ENCODE measurements at places on chromosomes 1 and 21.

GRCh38 chr1:247487057-247487456, 29.2 kb upstream of the OR2B11 start:
- peak; percentile 72 for DNase-seq

DNA sequence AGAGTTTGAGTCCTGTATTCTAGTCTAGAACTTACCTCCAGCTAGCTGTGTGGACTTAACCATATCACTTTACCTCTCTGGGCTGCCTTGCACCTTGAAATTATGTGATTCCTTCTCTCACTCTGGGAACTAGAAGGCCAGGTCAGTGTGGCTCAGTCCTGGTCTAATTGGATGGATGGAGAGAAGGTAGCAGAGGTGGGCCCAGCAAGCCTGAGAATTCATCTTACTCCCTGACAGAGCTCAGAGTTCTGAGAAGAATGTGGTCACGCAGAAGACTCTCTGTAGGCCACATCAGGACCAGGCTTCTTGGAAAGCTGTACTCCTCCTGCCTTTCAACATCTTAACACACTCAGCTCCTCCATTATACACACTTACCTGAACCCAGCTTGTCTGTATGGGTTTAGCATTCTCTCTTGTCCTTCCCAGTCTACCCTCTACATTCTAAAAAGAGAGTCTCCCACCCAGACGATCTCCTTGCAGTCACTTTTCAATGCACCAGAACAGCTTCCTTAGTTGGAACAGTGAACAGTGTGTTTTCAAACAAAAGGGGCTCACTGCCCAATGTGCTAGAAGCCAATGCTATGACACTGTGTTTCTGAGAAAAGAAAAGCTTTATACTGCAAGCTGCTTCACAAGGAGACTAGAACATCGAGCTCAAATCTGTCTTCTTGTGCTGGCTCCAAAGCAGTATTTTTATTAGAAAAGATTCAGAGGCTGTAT, 60.5 kb downstream of the CAPN9 start:
- DNase-seq: no peak

DNA sequence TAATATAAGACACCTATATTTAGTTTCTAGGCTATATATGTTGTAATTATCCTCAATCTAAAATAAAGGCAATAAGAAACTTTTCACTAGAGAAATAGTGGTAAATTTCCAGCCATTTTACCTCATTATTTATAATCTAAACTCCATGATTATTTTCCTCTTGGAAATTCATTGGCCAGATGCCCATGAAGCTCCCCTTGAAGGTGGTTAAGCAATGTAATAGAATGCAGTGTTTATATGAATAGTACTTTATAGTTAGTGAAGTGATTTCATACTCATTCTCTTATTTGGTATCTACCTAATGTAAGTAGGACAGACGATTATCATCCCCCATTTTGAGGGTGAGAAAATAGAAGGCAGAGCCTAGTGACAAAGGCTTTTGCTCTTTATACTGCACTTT, 26.5 kb downstream of the NFYC start:
- DNase-seq: no peak

- no peak for DNase-seq
These were observed 23.4 kb downstream of the SAMSN1 start for GRCh38 chr21:14522736-14523135.

DNA sequence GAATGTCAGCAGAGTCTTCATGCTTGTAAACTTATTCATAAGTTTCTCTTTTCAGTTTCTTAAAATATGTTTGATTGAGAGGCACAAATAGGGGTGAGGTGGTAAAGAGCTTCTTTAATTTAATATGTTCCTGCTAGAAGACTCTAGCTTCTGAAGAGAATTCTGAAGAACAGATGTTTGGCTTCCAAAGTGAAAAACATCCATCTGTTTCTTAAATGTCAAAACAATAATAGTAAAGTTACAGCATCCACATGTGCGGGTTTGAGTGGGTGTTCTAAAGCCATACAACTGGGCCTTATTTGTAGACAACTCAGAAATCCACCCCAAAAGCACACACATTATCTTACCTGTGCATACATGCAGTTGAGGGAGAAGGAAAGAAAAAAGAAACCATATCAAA, 144.0 kb upstream of the ADGRL4 start:
- DNase-seq: no peak

DNA sequence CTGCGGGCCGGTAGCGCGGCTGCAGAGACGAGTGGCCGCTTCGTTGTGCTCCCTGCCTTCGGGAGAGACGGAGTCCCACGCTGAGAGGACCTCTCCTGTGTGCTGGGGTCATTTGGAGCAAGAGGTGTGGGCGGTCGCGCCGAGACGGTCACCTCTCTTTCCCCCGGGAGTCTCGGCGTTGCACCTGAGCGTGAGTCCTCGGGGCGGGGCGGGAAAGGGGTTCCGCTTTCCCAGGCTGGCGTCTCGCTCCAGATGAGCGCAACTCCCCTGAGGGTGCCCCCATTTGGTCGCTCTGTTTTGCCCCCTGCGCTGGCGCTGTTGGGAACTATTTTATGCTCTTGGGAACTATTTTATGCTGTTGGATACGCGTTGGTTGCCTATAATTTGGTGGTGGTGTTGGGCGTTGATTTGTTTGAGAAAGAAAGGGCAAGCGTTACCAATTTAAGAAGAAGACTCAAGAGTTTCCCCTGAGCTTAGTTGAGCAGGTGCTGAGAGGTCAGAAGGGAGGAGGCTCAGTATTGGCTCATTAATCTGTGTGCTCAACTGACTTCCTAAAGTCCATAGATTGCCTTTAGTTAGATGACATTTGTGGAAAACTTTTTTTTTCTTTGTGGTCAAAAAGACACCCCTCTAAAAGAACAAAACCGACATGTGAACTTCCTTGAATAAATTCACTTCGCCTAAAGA, 683 bp downstream of the LRRC8B start:
- DNase-seq: peak; percentile 73

DNA sequence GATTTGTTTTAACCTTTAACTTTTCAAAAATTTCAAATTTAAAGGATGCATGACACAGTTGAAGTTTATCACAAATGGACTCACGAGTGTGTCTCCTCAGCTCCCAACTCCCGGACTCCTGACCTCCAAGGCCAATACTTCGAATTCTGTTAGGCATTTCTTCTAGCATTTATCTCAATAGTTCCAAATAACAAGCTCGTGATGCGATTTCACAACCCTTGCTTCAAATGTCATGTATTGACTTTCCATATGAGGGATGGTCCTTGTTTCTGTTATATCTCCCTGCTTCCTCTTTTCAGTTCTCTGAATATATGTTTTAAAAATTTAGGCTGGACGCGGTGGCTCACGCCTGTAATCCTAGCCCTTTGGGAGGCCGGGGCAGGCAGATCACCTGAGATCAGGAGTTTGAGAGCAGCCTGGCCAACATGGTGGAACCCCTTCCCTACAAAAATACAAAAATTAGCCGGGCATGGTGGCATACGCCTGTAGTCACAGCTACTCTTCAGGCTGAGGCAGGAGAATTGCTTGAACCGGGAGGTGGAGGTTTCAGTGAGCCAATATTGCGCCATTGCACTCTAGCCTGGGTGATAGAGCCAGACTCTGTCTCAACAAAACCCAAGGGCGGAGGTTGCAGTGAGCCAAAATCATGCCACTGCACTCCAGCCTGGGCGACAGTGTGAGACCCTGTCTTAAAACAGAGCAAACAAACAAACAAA, 52.0 kb upstream of the TINAGL1 start:
- no peak for DNase-seq

DNA sequence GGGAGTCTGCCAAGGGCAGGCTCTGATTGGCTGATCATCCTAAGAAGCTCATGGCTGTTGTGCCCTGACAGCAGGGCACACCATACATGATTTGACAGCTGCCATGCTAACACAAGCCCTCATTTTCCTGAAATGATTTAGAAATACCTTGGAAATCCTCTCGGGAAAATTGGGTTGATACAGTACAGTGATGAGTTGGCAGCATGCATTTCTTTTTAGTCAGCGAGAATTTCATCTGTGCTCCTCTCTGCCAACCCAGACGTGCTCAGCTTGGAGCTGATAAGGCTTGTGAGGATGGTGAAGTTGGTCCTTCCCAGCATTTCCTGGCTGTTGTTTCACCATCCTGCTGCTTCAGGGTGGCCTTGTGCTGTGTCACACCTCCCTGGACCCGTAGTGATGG, 22.6 kb upstream of the KCNQ4 start:
- no peak for DNase-seq

- peak; percentile 77 for DNase-seq
These were observed 113.1 kb upstream of the BMP8A start for GRCh38 chr1:39378377-39378776.

DNA sequence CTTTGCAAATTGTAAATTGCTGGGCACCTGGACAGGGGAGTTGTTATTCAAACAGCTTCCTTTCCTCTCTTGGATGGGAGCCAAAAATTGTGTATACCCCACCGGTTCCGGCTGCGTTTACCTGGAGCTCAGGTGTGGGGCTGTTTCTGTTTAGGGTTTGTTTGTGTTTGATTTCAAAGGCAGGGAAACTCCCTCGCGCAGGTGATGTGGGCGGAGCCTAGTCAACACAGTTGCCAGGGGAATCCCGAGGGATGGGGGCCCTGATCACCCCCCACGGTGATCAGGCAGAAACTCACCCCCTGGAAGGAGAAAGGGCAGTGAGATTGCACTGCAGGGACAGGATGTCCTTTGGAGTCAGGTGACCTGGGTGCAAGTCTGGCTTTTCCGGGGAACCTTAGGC, 28.3 kb downstream of the CDCP2 start:
- peak; percentile 70 for DNase-seq
